ENCODE measurements at places on chromosomes 12 and 14.

DNA sequence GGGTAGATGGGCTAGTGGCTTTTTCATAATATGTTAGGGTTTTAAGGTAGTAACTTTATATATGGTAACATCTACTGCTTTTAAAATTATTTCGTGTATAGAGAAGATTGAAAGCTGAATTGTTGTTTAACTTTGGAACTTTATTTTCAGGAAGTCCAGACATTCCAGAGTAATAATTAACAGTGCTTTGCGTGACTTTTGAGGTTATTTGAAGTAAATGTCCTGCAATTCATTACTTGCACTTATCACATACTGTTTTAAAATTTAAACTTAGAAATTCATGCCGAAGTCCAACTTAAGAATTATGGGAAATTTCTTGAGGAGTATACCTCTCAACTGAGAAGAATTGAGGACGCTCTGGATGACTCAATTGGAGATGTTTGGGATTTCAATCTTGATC lies 3.3 kb downstream of the WASHC4 start:
- DNase-seq: no peak

DNA sequence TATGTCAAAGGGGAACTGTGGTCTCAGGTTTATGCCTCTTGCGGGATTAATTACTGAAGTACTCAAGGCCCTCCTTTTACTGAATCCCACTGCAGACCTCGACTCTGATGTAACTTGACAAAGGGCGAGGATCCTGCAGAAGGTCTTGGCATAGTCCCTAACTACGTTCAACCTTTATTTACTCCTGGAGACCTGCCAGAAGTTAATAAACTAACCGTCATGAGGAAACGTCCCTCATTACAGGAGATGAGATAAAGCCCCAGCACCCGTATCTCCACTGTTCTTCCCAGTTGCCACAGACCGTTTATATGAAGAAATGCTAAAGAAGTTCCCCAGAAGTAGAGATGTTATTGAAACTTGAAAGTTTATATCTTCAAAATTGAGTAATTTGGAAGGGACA lies 190.9 kb downstream of the ETV6 start:
- no peak for DNase-seq

GRCh38 chr12:39538679-39539104 lies 80.9 kb downstream of the ABCD2 start:
- DNase-seq: no peak

GRCh38 chr12:68800294-68800693 lies 7.7 kb upstream of the MDM2 start:
- no peak for DNase-seq

Measured in stimulated activated CD4-positive, alpha-beta T cell treated with anti-CD3 and anti-CD28 coated beads, Interleukin-12 subunit alpha, Interleukin-12 subunit beta, amount 100 ng/mL, for 48 hours (primary cell).